ENCODE measurements at places on chromosomes 7 and 10.
A peak's percentile ranks its signal among the peaks of the same experiment; 100 is the strongest.

DNA sequence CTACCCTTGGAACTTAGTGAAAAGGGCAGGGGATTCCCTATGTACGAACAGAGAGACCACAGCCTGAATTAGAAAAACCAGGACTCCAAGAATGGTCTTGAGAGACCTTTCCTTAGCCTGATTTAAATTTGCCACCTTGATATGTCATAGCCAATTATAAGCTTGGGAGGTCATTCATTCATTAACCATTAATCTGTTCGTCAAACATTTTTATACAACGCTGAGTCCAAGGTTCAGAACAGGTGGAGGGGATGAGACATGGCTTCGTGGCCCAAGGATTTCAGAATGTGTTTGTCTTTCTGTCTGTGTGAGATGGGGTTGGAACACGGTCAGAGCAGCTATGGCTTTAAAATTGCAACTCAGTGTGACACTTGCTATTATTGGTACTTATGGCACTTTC, 158.0 kb downstream of the PAXIP1 start:
- no peak for DNase-seq

DNA sequence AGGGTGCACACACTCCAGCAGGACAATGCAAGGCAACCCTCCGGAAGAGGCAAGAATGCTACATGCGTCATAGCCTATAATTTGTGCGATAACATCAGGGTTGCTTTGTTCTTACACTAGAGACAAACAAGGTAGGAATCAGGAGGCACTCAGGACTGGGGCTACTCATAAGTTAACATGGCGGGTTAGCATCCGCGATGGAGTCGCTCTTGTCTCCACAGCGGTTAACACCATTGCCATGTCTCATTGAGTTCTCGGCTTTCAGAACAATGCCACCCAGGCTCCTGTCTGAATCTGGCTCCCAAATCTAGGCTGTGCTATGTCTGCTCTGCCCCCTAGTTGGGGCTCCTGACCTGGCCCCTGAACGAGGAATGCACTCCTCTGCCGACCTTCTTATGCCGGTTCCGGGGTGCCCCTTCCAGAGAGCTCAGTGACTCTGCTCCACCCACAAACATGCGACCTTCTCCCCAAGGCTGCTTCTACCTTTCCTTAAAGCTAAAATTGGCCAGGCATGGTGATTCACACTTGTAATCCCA, 24.9 kb upstream of the SLF2 start:
- DNase-seq = no peak

DNA sequence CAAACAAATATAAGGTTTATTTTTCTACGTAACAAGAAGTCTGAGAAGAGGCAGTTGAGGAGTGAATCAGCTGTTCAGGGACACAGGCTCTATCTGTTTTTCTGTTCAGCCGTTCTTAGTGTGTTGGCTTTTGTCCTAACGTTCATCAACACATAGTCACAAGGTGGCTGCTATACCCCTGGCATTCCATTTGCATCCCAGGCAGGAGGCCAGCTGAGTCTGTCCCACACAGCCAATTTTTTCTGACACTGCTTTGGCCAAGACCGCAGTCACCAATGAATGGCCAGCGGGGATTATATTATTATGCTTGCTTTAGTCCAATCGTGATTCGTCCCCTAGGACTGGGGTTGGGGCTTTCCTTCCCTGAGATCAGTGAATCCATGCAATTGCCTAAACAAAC, 143.4 kb upstream of the CHST15 start:
- DNase-seq = peak; percentile 49

GRCh38 chr10:101216207-101217043, 12.8 kb downstream of the LBX1 start:
- DNase-seq = no peak

GRCh38 chr10:4807761-4808507, 18.1 kb upstream of the AKR1E2 start:
- DNase-seq = no peak
